ENCODE measurements at places on chromosomes 11 and 22.

GRCh38 chr11:64870176-64870892 is 8.1 kb downstream of the EHD1 start:
- DNase-seq: peak; percentile 66

DNA sequence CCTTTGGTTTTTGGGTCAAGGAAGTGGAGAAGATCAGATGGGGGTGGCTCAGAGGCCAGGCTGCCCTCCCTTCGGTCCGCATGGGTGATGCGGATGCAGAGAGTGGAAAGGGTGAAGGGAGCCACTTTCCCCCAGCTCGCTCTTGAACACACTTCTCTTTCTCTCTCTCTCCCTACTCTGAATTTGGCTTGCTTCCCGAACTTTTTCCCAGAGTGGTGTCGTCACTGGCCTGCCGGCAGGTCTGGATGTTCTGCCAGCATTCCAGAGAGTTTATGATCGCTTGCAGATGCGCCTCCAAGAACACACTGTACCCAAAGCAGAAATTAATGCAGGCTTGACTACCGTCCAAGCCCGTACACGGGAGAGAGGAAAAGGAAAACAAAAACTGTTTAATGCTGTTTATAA is 103.2 kb downstream of the ZBTB16 start:
- DNase-seq: peak; percentile 67

GRCh38 chr11:66048547-66049323 is at the start of gene GAL3ST3:
Gene GAL3ST3 (minus strand): TSS chr11:66049161. CDS start chr11:66045415, 3,746 bp downstream.
- no peak for DNase-seq

DNA sequence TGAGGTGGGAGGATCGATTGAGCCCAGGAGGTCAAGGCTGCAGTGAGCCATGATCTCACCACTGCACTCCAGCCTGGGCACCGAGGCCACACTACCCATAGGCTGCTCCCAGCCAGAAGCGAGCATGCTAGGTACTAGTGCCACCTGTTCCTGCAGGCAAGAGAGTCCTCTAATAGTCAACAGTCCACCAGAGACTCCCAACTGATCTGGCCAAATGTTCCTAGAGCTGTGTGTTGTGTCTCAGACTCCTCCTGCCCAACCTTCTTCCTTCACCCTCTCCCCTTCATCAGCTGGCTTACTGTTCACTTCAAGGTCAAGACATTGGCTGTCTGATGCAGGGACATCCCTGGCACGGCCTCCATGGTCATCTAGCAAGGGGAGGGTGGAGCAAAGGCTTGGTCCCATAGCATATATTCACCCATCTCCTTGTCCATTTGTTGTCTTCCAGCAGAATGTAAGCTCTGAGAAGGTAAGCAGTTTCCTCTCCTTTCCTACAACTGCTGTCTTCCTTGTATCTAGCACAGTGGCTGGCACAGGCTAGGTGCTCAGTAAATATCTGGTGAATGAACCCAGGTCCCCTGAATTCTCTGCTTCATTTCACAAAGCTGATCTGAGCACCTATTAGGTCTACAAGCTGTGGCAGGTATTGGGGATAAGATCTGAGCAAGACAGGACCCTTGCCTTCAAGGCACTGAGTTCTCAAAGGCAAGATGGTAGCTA is 126.2 kb upstream of the SERPIND1 start:
- DNase-seq: no peak

DNA sequence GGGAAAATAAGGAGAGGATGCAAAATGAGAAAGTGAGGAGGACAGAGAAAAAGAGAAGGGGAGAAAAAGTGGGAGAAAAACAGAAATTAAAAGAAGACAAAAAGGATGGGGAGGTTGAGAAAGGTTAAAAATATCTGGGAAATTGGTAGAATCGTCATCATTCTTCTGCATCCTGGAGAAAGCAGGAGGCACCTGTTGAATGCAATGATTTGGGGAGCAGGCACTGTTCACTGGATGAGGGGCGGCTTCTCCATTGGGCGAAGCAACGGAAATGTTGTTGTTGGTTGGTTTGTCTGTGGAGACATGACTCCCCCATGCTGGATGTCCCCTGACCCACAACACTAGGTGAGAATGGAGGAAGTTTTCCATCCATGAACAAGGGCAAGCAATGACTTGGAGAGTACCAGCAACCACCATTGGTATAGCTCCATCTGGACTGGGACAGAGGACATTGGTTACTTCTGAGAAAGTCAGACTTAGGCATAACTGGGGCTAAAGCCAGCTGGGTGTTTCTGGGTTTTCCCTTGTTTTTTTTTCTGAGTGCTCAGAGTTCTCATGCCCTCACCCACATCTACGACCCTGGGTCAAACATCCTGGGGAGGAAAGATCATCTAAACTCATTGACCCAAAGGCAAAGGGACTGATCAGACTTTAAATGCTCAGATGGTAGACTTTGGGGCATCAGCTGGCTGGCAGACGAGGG is 11.9 kb upstream of the CD44 start:
- DNase-seq: no peak

DNA sequence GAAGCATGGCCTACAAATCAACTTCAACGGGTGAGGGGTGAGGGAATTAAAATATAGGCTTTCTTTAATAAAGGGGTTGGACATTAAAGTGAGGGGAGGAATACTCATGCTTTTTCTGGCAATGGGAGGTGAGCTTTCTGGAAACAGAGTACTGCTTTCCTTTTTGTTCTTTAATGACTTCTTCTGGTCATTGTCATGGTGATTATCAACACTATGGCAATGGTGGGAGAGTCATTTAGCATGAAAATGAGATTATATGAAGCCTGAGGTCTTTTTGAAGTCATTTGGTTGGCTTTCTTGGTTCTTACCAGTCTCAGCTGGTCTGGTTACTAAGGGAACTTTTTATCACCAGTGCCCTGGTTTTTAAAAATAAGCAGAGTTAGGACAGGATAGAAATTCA is 475.8 kb upstream of the LRRC4C start:
- no peak for DNase-seq

- DNase-seq: peak; percentile 44
Measured at GRCh38 chr11:60363542-60364470, 14.5 kb upstream of the MS4A7 start.

GRCh38 chr11:70348191-70348590 is 50.1 kb upstream of the CTTN start:
- no peak for DNase-seq

DNA sequence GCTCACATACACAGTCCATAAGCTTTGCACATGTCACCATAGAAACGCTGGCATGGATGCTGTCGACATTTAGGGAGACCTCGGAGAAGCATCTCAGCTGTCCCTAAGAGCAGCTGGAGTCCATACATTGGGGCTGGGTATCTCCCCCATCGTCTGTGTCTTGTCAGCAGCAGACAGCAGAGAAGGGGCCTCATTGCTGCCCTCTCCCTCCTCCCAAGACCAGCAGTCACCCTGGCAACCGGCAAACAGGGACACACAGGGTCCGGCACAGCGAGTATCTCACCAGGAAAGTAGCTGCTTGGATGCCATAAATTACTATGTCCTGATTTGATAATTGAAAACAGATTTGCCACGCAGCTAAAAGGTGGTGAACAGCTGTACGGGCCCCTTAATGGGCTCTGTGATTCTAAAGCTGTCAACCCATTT is 84.4 kb downstream of the CD44 start:
- no peak for DNase-seq

GRCh38 chr11:33310720-33311500 is 53.7 kb downstream of the HIPK3 start:
- DNase-seq: no peak

GRCh38 chr22:31346733-31347250 is 646 bp upstream of the PATZ1 start:
- peak; percentile 33 for DNase-seq

DNA sequence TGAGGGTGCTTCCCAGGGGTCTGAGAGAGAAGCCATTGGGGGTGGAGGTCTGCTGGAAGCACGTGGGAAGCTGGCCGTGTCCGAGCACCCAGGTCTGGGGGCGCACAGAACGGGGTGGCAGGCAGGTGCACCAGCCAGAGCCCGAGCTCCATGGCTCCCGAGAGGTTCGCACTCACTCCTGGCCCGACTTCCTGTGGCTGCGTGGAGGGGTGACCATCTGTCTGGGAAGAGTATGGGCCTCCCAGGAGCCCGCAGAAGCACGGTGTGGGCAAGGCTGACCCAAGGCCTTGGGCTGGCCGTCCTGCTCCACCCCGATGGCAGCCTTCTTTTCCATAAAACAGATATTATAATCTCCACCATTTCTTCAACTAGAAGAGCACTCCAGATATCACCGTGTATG is 256.0 kb upstream of the B3GAT1 start:
- no peak for DNase-seq

DNA sequence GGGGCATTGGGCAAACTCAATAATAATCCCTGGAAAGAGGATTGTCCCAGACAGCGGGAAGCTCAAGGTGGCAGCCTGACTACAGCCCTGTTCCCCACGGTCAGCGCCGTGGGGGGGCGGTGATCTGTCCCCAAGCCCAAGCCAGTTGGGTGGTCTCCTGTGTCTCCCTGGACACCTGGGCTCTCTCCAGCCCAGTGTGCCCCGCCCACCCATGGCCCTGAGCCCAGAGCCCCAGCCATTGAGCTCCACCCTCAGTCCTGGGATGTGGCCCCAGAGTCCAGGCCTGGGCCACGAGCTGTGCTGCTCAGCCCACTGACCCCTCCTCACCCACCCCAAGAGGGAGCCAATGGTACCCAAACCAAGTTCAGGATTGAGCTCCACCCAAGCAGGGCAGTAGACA is 27.9 kb upstream of the PDE2A start:
- DNase-seq: no peak

GRCh38 chr11:119496469-119496868 is 73.5 kb upstream of the THY1 start:
- no peak for DNase-seq

DNA sequence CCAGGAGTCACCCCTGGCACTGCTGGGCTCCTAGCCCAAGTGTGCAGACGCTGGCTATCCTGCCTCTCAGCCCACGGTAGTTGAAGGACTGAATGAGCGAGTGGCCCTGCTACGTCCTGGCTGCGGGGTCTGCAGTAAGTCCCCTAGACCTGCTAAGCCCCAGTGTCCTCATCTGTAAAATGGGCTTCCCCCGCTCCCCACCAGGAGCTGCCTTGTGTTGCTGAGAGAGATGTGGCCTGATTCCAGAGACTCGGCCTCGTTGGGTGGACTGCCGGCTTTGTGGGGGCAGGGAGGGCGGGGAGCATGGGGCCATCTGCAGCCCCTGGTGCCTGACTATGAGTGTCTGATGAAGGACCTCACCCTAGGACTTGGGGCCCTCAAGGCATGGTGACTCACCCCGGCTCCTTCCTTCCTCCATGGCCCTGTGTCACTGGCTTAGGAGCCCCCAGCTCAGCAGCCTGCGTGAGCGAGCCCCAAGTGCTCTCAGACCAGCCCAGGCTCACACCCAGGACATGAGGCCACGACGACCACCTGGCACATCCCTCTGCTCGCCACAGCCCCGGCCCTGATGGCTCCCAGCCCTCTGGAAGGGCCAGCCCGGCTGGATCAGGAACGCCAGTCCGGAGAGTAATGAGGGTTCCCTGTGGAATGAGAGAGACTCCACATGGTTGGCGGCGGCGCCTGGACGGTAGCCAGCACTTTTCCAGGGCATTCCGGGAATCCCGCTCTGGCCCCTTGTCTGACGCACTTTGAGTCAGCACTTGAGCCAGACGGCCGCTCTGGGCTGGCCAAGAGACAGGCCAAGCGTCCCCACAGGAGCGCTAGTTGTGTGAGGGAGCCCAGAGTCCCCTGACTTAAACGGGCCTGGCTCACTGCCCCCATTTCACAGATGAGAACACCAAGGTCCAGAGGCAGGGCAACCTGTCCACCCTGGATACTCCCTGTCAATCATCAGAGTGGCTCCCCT is 50.5 kb upstream of the SHISAL1 start:
- peak; percentile 88 for DNase-seq

GRCh38 chr11:67356864-67357561 is 3.7 kb upstream of the POLD4 start:
- peak; percentile 89 for DNase-seq

All from kidney capillary endothelial cell (primary cell).